M059J (cell line): ENCODE measurements at places on chromosomes 12 and 14.
A peak's percentile ranks its signal among the peaks of the same experiment; 100 is the strongest.

GRCh38 chr12:25151476-25151875 is 43.5 kb downstream of the DNAI7 start:
- peak; percentile 94 for DNase-seq

DNA sequence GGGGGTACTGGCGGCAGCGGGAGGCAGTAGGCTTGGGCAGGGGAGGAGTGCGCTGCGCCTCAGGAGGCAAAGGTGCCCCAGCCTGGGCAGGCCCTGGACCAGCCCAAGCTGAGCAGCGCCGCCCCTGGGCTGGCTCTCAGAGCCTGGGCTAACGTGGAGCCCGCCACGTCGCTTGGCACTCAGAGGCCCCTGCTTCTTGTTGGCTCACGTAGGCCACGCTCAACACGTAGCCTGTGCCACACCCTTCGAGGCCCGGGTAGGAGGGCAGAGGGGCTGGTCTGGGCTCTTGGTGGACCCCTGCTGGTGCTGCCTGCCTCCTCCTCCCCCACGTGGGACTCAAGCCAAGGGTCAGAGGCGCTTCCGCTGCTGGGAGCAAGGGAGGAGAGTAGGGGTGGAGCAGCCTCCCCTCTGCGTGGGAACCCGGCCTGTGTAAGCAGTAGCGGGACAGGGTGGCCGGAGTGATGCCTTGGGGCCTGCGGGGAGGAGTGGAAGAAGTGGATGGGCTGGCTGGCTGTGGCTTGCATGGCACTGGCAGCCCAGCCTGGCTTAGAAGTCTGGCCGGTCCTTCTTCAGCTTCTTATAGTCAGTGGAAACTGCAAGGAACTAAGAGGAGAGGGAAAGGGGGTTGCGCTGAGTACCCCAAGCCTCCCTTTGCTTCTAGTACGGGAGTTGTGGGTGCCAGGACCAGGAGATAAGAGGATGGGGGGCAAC is 5.7 kb downstream of the SHMT2 start:
- no peak for DNase-seq

DNA sequence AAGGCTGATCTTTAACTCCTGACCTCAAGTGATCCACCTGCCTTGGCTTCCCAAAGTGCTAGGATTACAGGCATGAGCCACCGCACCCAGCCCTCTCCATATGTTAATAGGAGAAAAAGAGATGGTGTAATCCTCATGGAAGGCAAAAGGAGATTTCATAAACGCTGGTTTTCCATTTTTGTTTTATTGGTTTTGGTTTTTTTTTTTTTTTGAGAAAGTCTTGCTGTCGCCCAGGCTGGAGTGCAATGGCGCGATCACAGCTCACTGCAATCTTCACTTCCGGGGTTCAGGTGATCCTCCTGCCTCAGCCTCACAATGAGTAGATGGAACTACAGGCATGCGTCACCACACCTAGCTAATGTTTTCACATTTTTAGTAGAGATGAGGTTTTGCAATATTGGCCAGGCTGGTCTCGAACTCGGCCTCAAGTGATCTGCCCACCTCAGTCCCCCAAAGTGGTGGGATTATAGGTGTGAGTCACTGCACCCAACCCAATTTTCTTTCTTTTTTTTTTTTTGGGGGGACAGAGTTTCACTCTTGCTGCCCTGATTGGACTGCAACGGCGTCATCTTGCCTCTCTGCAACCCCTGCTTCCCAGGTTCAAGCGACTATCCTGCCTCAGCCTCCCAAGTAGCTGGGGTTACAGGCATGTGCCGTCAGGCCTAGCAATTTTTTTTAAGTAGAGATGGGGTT is 8.1 kb downstream of the PTGES3 start:
- no peak for DNase-seq

DNA sequence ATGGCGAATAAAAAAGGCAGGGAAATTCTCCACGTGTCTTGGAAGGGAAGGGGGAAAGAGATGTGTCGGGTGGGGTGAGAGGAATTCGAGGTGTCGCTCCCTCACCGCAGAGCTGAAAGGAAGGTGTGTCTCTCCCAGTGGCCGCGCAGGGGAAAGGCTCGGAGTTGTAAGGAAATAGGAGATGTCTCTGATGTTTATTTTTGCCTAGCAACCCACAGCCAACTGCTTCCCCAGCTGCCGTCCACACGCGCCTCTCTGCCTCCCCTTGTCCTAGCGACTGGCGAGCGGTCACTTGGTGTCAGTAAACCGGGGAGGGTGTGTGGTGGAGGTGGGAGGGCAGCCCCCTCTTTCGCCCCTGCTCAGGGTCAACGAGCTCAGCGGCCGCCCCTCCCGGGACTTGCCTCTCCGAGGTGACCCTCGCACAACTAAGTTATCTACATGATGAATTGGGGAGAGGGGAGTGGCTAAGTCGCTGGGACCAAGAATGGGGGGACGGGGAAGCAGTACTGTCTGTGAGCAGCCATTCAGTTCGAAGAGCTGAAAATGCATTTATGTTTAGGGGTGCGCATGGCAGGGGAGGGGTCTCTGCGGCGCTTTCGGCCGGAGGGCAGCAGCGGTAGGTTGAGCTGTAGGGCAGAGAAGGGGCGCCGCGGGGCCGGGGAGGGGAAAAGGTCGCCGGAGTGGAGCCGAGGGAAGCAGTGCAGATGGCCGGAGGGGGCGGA is 585 bp upstream of the DYRK2 start:
- DNase-seq = peak; percentile 90
